NCI-H69 (cell line): ENCODE measurements at places on chromosomes 13 and 19.

DNA sequence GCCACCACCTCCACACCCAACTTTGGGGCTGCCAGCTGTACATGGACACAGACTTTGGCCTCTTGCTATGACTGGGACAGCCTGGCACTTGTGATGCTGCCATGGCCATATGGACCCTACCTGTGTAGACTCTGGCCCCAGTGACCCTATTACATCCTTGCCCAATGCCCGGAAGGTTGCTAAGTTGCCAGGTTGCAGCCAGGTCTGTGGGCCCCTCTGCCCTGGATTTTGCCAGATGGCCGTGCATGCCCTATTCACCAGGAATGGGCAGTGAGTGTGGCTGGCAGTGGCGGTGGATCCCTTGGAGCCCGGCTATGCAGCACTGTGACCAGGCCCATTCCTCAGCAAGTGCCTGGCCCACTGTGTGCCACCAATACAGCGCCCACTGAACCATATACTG lies 8.9 kb upstream of the SDHAF1 start:
- no peak for DNase-seq

GRCh38 chr19:1063030-1063908 lies 3.7 kb upstream of the ARHGAP45 start:
- DNase-seq, result no peak

DNA sequence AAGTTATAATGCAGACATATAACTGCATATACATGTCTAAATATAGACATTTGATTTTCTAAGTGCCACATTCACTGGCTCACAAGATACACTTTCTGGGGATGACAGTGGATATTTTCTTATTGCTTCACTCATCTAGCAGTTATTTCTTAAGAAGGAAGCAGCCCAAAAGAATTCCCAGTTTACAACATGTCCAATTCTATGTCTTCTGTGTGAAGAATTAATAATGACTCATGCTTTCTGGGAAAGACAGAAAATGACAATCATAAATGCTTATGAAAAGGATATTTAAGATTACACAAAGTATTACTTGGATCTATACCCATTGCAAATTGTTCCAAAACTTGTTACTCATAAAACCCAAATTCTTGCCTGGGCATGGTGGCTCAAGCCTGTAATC lies 543.4 kb downstream of the SUCLA2 start:
- no peak for DNase-seq

DNA sequence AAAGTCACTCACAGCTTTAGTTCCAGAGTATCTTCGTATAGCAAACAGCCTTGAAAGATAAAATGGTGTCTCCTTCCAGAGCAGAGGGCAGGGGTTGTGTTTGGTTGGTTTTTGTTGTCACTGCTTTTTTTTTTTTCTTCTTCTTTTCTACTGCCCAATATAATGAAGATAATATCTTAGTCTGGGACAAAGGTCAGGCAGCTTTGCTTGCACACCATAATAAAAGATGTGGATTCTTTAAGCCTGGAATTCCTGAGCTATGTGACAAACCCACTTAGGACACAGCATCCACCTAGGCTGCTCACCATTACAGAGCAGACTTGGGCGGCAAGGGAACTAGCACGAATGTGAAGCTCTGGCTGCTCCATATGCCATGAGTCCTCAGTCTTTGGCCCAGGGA lies 165.6 kb upstream of the MIR17HG start:
- no peak for DNase-seq

- peak; percentile 31 for DNase-seq
Measured at GRCh38 chr19:30666301-30666803, 294.2 kb downstream of the ZNF536 start.

DNA sequence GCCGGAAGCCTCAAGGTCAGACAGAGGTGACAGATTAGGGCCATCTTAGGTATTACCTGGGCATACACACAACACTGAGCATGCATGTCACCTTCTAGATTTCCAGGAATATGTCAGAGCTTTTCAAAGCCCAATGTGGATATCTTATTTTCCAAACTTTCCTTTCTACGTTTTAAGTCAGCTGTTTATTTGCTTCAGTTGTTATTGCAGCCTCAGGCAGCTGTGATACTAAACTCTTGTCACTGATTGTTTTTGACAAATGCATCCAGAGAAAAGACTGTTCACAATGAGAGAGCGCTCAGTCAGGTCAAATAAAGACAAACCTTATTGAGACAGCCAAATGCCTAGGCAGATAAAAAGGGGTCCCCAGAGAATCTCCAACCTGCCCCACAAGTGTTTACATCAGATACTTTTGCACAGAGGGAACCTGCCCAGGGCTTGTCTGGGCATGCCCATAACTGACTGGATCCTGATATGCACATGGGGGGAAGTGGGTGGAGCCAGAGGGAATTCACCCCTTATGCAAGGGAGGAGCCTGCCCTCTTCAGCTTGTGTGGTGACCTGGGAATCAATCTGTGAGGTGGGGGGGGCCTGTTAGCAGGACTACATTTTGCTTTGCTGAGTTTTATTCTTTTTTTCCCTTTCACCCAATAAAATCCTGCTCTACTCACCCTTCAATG lies 28.5 kb downstream of the MED4 start:
- peak; percentile 62 for DNase-seq

- DNase-seq, result no peak
Measured at GRCh38 chr19:10293637-10294367, 4.0 kb downstream of the ICAM5 start.

GRCh38 chr13:50198508-50198907 lies 183.3 kb downstream of the KCNRG start:
- peak; percentile 90 for DNase-seq

- no peak for DNase-seq
Measured at GRCh38 chr19:46648961-46649960, 11.7 kb downstream of the DACT3 start.

DNA sequence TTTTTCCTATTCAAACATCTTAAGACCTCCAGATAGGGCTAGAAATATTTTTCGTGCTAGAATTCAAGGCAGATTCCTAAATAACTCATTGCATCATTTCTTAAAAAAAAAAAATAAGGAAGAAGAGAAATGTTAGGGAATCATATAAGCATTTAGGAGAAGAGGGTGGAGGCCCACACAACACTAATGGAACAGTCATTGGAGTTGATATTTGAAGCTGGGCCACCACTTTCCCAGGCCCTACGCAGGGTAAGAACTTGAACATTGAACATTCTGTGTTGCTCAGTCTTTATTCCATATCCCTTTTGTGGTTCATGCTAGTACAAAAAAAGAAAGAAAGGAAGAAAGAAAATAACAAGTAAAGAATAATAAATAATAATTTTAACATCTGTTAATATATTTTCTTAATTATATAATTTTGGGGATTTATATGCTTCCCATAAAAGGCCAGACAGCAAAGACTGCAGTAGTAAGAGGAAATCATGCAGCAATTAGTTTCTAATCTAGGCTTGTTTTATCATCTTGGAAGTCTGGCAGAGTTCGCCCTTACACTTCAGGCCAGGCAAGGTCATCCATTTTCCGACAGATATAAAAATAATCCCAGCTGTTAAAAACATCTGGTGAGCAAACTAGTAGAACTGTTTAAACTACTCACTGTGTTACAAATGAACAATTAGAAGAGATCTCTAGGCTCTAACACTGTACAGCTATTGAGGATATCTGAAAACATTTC lies 127.7 kb downstream of the FRY start:
- DNase-seq, result no peak
